Smooth muscle cell of trachea (primary cell): ENCODE measurements at places on chromosomes 7 and 10. TPM values are rescaled to one million over a fixed set of nuclear protein-coding genes. Genes with fewer than 3 reads are reported as not detected.

The FBXL13 gene
- 0.99 and 1.5 TPM in 2 replicates for total RNA-seq

The PIK3AP1 gene
- total RNA-seq = 0.50 TPM in 1 of 2 replicates, not detected in the other

The PRLHR gene
- total RNA-seq = not detected in 2 replicates

The KLHDC10 gene
- total RNA-seq = 24.1 and 31.6 TPM in 2 replicates
